ENCODE measurements at places on chromosomes 1 and 21.
A peak's percentile ranks its signal among the peaks of the same experiment; 100 is the strongest.

DNA sequence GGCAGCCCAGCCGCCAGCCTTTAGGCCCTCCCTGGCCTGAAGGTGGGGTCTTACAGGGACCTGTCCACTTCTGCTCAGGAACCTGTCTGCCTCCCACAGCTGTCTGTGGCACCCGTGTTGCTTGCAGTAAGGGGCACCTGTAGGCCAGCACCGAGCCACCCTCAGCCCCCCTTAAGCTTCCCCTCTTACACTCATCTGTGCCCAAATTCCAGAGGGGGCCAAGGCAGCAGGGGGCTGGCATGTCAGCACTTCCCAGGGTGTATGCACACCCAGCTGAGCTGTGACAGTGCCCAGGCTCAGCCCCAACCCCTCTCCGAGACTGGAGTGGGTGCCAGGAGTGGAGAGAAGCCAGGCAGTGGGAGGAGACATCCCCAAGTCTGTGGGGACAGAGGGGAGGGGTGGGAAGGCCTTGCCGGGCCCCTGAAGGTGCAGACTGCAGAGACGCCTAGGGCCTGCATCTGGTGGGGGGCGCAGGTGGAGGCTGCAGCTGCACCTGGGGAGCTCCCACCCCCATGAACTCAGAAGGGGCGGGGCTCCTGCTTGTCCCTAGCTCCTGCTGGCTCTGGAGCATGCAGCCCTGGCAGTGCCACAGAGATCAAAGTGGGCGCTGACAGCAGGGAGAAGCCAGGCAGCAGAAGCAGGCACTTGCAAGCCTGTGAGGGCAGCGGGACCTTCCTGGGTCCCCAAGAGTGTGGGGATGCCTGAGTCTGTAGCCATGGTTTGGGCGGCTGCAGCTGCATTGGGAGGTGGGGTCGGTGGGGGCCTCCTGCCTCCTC is 5.4 kb upstream of the SLC2A7 start:
- DNase-seq, result no peak

GRCh38 chr1:43520100-43520778 is 10.4 kb upstream of the PTPRF start:
- no peak for DNase-seq

DNA sequence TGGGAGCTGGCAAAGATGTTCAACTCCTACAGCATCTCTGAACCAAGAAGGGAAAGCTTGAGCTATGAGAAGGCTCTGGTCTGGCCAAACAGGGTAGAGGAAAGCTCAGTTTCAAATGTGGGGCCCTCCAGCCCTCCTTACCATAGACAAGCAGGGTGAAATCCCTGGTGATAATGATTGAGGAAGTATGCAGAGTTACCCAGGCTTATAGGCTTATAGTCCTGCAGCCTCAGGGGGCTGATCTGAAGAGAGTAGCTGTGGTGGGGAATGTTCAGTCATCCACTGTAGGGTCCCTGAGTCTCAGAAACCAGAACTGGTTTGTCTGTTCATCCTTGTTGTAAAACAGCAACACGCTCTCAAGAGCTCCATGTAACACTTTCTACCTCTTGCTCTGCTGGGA is 19.8 kb upstream of the LY9 start:
- DNase-seq, result no peak

DNA sequence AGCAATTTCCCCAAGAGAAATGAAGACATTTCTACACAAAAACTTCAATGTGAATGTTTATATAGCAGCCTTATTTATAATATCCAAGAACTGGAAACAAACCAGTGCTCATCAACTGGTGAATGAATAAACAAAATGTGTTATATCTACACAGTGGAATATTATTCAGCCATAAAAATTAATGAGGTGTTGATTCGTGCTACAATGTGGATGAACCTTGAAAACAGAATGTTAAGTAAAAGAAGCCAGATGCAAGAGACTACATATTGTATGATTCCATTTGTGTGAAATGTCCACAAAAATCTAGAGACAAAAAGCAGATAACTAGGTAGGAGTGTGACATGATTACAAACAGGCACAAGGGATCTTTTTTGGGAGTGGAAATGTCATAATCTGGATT is 110.0 kb downstream of the CD247 start:
- no peak for DNase-seq

- DNase-seq, result no peak
Observed at GRCh38 chr1:63987014-63987627, 213.3 kb downstream of the ROR1 start.

DNA sequence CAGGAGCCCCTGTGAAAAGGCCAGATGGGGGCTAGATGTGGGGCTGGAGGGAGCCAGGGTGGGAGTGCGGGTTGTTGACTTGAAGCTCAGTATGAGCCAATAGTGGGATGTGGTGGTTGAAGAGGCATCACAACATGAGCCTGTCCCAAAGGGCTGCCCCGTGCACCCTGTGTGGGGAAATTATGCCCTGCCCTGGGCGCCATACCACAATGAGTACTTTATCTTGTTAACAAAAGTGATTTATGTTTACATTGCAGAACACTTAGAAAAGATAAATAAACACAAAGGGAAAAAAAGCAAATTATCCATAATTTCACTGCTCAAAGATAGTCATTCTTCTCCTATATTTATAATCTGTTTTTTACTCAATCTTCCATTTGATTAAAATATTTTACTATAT is 1.6 kb upstream of the NFASC start:
- no peak for DNase-seq

DNA sequence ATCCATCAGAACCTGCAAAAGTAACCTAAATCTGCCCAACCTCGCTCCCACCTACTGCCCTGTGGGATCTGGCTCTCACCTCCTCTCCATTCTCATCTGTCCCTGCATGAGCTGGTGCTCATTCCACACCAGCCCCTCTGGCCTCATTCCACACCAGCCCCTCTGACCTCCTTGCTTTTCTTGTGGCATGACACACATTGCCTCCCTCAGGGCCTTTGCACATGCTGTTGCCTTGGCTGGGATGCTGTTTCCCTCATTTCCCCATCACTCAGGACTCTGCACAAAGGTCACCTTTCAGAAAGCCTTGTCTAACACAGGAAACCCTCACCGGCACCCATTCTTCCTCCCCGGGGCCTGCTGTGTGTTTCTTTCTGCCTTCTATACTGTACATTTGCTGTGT is 197.1 kb downstream of the KAZN start:
- DNase-seq, result no peak

DNA sequence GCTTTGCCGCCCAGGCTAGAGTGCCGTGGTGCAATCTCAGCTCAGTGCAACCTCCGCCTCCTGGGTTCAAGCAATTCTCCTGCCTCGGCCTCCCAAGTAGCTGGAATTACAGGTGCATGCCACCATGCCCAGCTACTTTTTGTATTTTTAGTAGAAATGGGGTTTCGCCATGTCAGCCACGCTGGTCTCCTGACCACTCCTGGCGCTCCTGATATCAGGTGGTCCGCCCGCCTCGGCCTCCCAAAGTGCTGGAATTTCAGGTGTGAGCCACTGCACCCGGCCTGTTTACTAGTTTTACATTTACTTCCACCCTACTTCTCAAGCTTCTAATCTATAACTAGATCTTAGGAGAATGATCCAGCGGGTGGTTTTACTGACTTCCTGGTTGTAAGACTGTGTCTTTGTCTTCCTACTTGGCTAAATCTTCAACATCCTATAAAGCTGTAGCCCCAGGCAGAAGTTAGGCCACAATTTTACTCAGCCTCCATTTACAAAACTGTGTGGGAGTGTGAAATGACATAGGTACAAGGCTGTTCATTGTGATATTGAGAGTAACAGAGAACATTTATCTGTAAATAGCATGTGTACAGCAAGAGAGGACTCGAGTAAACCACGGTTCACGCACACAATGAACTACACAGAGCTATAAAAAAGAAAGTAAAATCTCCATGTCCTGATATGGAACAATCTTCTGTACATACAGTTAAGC is 9.6 kb upstream of the POU2F1 start:
- DNase-seq, result no peak

DNA sequence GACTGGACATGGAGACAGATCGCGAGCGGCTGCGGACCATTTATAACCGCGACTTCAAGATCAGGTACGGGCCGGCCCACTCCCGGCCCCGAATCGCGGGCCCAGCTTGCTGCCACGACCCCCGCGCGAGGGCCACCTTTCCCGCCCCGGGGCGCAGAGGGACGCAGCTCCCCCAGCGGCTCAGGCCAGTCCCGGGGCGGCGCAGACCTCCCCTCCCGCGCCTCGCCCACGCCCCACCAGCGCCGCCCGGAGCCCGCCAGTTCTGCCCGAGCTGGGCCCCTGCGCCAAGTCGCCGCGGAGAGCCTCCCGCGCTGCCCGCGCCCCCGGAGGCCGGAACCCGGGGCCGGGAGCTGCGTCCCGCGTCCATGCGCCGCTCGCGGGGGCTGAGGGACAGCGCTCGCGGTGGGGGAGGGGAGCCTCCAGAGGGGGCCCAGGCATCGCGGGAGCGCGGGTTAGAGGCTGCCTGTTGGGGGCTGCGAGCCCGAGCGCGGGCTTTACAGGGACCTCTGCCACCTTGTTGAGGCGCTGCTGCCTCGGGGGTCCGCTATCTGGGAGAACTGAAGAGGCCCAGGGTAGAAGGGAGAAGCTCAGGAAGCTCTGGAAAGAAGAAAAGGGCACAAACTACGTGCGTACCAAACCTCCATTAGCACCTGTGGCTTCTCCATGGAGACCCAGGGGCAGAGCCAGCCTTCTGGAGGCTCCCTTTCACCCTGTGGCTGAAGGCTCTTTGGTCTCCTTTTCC is 698 bp downstream of the MOV10 start:
- peak; percentile 70 for DNase-seq
